ENCODE measurements at places on chromosomes 12 and 14. TPM values are rescaled to one million over a fixed set of nuclear protein-coding genes. Genes with fewer than 3 reads are reported as not detected.
A peak's percentile ranks its signal among the peaks of the same experiment; 100 is the strongest.

- peak; percentile 51 for DNase-seq
Observed at GRCh38 chr14:65229748-65230728, 127.7 kb upstream of the MAX start.

Gene ATP2A2
- total RNA-seq, result 87.3 TPM

- DNase-seq, result peak; percentile 31
Observed at GRCh38 chr12:122265476-122265875, 818 bp downstream of the VPS33A start.

GRCh38 chr12:2649201-2650030 is 145.4 kb upstream of the FKBP4 start:
- no peak for DNase-seq

Gene RBM23
- 84.6 TPM for total RNA-seq

- no peak for DNase-seq
Observed at GRCh38 chr14:101563352-101563653, 2.0 kb downstream of the DIO3 start.

Gene NKX2-1
- total RNA-seq, result not detected

Gene HCAR3
- total RNA-seq, result under 0.01 TPM

- no peak for DNase-seq
Observed at GRCh38 chr12:50032854-50033581, 7.7 kb upstream of the RACGAP1 start.

Gene PRKAB1
- 24.2 TPM for total RNA-seq

DNA sequence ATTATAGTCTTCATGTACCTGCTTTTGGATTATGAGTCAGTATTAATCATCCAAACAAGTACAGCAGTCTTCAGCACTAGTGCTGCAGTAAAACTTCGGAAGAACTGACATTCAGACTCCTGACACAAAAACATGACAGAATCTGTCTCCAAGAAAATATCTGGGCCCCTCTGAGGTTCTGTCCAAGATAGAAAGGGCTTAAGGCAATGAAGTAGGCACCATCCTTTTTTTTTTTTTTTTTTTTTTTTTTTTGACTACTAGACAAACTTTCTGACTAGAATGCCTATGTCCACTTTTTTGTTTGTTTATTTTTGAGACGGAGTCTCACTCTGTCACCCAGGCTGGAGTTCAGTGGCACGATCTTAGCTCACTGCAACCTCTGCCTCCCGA is 112.5 kb downstream of the MED13L start:
- DNase-seq, result no peak

- DNase-seq, result peak; percentile 65
Observed at GRCh38 chr12:94173660-94174265, 25.4 kb downstream of the PLXNC1 start.

GRCh38 chr12:452667-453210 is 7.0 kb upstream of the B4GALNT3 start:
- DNase-seq, result peak; percentile 29

Gene SLC7A8
- 2.2 TPM for total RNA-seq

DNA sequence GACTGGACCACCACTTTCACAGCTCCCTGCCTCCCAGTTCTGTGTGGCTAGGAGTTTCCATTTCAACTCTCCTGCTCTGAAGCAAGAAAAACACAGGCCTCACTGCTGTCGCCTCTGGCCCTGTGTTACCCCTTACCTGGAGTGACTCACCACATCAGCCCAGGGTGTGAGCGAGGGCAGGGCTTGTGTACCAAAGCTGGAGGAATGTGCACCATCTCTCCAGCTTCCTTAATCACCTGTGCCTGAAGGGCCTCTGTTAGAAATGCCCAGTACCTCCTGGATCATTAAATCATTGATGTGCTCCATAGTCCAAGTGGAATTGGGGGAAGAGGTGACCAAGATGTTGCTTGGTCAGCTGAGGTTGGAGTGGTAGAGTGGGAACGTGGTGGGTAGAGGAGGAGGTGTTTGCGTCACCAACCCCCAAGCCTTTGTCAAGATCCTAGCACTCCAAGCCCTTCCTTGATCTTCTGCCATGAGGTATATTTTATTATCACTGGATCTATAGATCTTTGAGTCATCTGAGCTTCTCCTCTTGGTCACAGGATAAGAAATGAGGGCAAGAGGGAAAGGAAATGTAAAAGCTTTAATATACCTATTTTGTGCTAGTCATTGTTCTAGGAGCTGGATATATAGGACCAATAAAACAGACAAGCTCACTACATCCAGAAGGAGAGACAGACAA is 51.3 kb downstream of the SSPN start:
- DNase-seq, result no peak

Gene ZNF385A
- total RNA-seq, result 4.6 TPM

Gene MEG3
- 22.4 TPM for total RNA-seq

DNA sequence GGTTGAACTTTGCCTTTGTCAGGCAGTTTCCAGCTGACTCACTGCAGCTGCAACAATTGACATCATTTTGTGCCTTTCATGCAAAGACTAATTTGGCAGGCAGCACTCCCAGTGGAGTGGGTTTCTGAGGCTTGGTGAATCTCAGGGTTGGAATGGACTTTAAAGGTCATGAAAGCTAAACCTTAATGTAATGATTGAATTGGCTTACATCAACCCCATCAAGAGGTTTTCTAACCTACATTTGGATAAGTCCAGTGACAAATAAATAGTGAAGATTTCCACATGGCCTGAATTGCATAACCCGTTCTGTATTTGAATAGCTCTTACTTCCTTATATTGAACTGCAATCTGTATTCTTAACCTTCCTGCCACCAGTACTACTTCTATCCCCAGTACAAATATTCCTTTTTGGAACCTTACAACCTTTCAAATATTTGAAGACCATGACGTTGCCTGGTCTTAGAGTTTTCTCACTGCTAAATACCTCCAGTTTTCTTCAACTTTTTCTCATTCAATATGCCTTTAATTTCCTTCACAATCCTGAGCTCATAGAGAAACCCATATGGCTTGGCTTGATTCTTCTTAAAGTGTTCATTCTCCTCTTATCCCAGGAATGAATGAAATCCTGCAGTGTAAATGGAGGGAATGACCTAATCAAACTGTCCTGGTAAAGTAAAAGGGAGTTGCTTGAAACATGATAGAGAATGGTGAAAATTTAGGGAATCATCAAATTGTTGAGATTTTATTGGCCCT is 168.1 kb upstream of the NOVA1 start:
- no peak for DNase-seq

Gene NEUROD4
- not detected for total RNA-seq

GRCh38 chr12:42386308-42386707 is 60.3 kb downstream of the PPHLN1 start:
- DNase-seq, result no peak

- DNase-seq, result no peak
Observed at GRCh38 chr14:67541448-67542387, 8.6 kb downstream of the PLEKHH1 start.

DNA sequence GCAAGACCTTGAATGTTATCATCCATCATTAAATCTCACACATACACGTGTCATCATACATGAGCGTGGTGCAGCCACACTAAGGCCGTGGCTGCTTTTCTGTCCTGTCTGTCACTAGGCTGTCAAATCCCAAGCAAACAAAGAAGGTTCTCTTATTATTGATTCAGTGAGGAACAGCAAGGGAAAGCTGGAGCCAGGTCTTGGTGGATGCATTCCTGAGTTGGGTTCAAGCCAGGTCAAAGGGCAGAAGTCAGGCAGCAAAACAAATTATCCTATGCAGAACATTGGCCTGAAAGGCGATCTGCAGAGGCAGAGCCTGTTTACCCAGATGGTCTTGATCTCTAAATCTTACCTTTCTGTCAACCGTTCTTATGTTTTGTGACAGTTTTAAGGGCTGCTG is 252.3 kb downstream of the NEDD1 start:
- no peak for DNase-seq

Measured in hematopoietic multipotent progenitor cell (in vitro differentiated cells).